Subcutaneous adipose tissue (tissue), 4 donors: ENCODE measurements at places on chromosomes 2 and 18. TPM values are rescaled to one million over a fixed set of nuclear protein-coding genes. Genes with fewer than 3 reads are reported as not detected.

The SLC11A1 gene
- 69.9 TPM for total RNA-seq

The AMMECR1L gene
- 21.5 TPM for total RNA-seq

The HJURP gene
- total RNA-seq: not detected

The SLC9A4 gene
- total RNA-seq: not detected

The SLC8A1 gene
- total RNA-seq: 9.8 TPM

The ZNF804A gene
- total RNA-seq: 0.38 TPM

The TRIB2 gene
- total RNA-seq: 24.9 TPM

The IRS1 gene
- 14.3 TPM for total RNA-seq

The PSMA8 gene
- not detected for total RNA-seq

The CROCC2 gene
- not detected for total RNA-seq

The NXPH2 gene
- total RNA-seq: not detected

The FHL2 gene
- 35.9 TPM for total RNA-seq

The OBSL1 gene
- total RNA-seq: 37.5 TPM

The UGT1A3 gene
- not detected for total RNA-seq
